ENCODE measurements at places on chromosomes 12 and 14.

- DNase-seq: no peak
Observed at GRCh38 chr14:72906316-72906715, 12.4 kb upstream of the DPF3 start.

DNA sequence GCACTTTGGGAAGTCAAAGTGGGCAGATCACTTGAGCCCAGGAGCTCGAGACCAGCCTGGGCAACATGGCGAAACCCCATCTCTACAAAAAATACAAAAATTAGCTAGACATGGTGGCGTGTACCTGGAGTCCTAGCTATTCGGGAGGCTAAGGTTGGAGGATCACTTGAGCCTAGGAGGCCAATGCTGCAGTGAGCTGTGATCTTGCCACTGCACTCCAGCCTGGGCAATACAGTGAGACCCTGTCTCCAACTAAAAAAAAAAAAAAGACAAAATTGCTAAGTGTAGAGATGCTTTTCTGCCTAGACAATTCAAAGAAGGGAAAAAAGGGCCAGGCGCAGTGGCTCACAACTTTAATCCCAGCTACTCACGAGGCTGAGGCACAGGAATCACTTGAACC is 3.4 kb upstream of the LRP6 start:
- DNase-seq: no peak

DNA sequence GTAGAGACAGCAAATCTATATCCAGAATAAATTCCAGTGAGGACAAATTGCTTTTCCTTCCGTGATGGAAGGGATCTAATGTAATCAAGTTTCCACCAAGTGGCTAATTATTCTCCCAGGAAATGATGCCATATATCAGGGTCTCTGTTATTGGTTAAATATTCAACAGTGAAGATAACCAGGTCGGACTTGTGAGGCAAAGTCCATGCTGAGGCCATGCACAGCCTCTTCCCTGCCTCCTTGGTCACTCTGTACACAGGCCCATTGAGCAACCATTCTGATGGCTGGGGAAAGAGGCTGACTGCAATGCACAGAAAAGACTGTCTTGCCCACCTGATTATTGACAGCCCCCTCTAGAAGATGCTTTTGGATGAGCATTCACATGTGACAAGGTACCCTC is 90.1 kb downstream of the TNFAIP2 start:
- no peak for DNase-seq

DNA sequence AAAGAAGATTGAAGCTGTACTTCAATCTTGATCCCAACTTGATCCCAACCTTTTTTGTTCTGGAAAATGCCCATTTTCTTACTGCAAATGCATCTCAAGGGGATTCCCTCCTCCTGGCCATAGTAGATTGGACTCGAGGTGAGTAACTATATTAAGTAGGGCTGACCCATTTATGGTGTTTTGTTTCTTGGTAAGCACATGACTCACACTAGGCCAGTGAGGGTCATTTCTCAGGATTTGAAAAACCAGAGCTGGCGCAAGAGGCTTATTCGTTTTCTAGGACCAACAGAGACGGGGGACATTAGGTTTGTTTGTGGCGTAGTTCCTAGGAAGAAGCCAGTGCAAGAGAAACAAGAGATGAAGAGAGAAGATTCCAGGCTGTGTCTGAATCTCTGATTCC is 51.4 kb downstream of the MRPL42 start:
- no peak for DNase-seq

- DNase-seq: no peak
Observed at GRCh38 chr14:104751539-104752422, 1.2 kb upstream of the SIVA1 start.

DNA sequence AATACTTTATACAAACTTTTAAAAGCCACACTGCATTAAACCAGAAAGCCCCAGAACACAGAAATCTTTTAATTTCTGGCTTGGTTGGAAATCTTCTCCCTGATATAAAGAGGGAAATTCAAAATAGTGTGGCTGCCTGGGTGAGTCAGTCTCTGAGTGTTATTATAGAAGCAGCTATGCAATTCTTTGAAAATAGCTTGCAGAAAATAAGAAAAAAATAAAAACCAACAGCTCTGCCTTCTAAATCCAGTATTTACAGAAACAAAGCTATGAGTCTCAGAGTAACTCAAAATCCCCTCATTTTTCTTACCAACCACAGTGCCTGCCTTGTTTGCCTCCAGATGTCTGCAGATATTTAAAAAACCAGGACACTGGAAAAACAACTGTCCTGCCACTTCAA is 68.6 kb upstream of the FERMT2 start:
- no peak for DNase-seq

DNA sequence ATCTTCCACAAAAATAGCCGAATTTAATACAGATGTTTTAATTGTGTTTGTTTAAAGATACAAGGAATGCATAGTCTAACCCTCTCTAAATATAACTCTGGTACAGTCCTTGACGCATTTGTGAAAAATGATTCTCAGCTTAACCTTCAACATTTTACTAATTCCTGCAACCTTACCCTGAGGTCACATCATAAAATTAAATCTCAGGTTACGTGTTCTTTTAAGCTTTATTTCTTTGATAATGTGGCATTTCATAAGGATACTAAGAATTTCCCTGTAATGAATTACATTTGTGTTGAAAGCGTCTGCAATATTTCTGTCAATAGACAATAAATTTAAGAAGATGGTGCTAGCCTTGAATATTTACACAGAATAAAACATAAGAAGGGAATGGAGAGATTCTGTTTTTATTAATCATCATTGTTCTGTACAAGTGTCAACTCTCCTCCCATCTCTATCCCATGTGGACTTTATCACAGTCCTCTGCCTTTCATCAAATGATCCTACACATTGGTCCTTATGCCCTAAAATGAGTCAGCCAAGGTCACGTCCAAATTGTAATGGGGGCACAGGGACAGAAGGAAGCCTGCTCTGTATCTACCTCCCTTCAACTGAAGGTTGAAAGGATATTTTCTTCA is 769.3 kb upstream of the FLRT2 start:
- DNase-seq: no peak

GRCh38 chr12:15116086-15116485 is 105.1 kb downstream of the RERG start:
- no peak for DNase-seq

DNA sequence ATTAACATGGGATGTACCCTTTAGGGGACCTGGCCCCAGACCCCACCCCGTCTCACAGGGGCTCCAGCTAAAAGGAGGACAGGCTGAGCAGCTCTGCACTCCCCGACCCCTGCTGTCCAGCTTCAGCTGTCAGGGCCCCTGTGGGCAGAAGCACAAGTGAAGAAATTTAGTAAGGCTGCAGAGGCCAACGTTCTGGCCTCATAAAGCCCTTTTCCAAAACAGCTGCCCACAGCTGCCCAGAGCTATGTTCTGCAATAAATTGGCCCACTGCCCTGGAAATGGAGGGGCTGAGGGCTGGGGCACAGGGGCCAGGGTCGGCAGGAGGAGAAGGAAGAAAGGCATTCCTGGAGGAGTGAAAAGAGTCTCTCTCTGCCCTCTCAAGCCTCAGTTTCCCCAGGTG is 357.1 kb downstream of the BCL11B start:
- no peak for DNase-seq

GRCh38 chr12:78118486-78118885 is 287.8 kb downstream of the NAV3 start:
- no peak for DNase-seq

Measured in activated T-cell treated with anti-CD3 and anti-CD28 coated beads for 1 hour (primary cell).